ENCODE measurements at places on chromosomes 5 and 9.

DNA sequence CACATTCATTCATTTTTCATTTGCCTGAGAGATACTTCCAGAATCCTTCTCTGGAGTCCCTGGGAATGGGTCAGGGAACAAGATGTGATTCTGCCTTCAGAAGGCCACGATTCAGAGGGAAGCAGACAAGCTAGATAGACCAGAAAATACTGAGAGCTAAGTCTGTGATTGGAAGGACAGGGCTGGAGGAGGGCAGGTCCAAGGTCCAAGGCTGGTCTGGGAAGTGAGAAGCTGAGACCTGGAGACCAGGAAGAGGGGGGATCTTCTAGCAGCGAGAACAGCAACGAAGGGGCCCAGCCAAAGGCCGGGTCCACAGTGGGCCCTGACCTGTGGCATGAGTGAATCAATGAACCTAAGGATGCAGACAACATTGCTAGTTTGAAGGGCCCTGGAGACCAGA is 4.1 kb upstream of the IER5L start:
- no peak for DNase-seq

GRCh38 chr9:127170652-127171051 is 48.2 kb upstream of the ANGPTL2 start:
- no peak for DNase-seq

DNA sequence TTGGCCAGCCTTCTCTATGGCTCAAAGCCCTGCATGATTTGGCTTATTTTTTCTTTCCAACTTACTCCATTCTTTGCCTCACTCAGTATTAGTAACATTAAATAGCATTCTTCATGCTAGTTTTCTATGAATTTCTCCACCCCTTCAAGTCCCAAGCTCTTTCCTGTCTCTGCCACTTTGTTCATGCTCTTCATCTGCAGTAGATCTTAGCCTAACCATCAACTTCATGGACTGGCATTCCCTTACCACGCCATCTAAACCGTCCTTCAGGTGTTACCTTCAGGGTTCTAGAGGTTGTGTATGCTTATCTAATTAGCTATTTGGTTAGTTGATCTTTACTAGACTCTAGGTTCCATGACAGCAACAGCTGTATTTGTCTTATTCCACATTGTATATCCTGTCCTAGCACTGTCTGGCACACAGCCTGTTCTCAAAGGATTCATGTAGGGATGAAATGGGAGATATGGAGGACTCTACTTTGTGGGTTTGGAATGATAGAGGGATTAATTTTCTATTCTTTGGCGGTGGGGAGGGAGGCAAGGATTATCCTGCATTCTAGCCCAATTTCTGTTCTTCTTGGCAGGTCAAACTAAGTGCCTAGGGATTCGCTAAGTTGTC is 26.4 kb downstream of the TMEM167A start:
- no peak for DNase-seq

DNA sequence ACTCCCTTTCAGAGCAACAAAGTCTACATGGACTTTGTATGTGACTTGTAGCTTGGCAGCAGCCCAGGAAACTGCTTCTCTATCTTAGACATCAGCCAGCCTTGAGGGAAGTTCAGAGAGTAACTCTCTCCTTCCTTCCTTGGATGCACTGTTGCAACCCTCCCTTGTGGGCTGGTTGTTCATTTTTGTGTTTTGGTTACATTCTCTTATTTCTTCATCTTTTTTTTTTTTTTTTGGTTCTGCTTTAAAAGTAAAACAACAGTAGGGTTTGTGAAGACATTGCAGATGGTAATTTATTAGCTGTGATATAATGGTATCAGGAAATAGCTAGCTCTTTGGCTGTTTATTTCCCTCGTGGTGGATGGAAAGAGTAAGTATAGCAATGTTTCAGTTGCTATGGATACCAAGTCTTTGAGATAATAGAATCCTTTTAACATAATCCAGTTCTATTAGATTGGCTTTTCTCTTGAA is 97.9 kb upstream of the MAMDC2 start:
- no peak for DNase-seq

DNA sequence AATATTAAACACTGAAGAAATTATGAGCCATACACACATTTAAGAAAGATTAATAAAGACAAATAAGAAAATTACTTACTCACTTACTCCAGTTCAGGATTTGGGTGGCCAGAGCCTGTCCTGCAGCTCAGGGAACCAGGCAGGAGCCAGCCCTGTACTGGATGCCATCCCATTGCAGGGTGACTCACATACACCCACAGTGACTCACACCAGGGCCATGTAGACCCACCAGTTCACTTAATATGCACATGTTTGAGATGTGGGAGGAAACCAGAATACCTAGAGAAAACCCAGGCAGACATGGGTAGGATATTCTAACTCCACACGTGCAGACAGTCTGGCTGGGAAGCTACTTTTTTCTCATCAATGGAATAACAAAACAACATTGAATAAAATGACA is 49.6 kb upstream of the ADRB2 start:
- DNase-seq = no peak

DNA sequence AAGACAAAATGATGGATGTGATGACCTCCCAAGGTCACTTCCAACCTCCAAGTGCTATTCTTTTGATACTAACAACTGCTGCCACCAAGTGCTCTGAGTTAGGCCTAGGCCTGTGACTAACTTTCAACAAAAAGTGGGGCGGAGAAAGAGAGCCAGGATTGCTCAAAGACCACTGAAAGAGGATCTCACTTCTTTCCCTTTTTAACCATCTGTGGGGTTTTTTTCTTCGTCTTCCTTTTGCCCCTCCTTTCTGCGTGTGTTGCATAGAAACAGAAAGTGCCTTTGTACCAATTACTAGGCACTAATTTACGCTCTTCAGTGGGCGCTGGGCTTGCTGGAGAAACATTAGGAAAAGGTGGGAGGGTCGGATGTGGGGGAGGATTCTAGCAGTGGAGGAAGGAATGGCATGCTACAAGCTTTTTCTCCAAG is 8.0 kb downstream of the KLF9 start:
- no peak for DNase-seq

GRCh38 chr9:33014665-33015014 is 10.4 kb upstream of the DNAJA1 start:
- no peak for DNase-seq

DNA sequence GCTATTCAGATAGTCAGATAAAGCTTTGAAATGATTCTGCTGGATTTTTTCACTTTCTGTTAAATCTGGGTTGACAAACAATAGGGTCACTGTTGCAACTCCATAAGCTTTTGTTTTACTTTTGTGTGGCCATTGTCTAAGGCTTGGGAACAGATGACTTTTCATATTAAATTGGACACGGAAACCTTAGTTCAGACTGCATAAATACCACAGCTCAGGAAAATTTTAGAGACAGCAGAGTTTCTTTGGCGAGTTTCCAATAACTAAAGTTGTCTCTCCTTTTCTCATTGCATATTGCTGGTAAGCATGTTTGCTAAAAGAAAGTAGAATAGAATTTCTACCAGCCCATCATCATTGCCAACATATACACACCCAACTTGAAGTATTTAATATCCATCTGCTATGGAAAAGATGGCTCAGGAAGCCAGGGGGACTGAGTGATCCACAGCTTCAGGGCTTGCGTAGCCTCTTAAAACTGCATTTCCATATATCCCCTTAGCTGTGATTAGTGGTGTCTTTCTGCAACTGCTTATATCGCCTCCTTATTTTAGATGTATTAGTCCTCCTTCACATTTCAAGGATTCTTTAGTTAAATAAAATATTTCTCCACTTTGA is 168.2 kb downstream of the ARHGAP26 start:
- no peak for DNase-seq

DNA sequence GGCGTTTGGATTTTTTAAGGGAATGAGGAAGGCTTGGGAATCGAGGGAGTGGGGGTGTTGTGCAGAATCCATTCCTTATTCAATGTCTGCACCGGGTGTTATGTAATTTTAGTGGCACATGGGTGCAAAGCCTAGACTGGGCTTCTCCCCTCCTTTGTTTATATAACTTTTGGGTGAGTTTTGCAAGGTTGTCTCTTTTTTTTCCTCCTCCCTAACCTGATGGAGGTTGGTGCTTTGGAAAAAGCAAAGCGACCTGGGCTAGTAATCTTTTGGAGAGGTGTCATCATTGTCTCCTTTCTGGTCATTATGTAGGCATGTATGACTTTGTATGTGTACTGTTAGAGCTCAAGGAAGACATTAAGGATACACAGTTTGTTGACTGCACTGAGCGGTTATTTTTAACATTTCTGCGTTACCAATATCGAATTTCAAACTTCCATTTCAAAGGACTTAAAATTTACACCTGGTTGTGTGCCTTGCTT is 3.1 kb downstream of the SMARCA2 start:
- DNase-seq = no peak

DNA sequence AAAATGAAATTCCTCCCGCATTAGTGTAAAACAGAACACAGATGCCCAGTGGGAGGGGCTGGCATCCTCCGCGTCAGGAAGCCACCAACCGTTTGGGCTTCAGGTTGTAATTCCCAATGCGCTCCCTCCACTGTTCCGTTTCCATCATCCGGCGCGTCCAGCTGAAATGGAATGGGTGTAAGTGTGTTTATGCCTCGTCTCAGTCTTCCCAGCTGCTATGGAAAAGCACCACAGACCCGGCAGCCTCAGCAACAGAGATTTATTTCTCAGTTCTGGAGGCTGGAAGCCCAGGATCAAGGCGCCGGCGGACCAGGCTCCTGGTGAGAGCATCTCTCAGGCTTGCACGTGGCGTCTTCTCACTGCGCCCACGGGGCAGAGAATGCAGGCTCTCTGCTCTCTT is 20.4 kb downstream of the KCNT1 start:
- no peak for DNase-seq

DNA sequence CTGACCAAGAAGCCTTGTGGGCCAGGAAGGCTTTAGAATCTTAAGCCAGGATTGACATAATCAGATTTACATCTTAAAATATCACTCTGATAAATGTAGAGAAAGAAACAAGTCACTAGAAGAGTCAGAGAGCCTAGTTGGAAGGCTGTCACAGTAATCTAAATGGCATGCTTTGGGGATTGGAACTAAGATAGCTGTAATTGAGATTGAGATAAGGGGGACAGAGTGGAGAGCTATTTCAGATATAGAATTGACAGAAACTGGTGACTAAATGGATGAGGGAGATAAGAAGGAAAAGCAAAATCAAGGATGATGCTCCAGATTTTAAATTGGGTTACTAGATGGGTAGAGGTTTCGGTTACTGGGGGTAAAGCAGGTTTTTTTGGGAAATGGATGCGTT is 100.5 kb downstream of the XRCC4 start:
- no peak for DNase-seq

GRCh38 chr5:32233220-32233695 is 59.1 kb upstream of the GOLPH3 start:
- no peak for DNase-seq

GRCh38 chr9:98894171-98894570 is 49.5 kb upstream of the COL15A1 start:
- no peak for DNase-seq
